ENCODE measurements at places on chromosomes 3 and 15.

- no peak for DNase-seq
Observed at GRCh38 chr15:88699861-88700260, 61.0 kb downstream of the ISG20 start.

GRCh38 chr15:72813345-72814004 lies 29.9 kb upstream of the ADPGK start:
- no peak for DNase-seq

- no peak for DNase-seq
Observed at GRCh38 chr3:185729337-185730055, 95.3 kb downstream of the IGF2BP2 start.

DNA sequence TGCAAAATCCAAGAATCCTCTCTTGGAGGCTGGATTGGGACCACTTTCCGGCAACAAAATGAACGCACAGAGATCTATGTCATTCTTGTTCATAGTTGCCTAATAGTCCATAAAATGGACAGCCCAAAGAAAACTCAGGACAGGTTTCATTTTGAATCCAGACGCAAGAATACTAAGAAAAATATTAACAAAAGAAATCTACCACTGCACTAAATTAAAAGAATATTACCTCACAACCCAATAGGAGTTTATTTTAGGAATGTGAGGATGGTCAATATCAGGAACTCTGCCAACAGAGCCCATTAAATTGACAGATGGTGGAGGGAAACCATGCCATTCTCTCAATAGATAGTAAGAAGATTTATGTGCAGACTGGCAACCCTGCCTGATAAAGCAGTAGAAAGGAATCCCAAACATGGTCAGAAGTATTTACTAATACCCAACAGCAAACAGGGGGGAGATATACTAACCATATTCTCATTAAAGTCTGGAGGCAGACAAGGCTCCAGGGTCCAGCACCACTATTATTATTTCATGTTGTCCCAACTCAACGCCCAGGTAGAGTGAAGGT lies 127.6 kb downstream of the SMAD6 start:
- DNase-seq = no peak

- DNase-seq = no peak
Observed at GRCh38 chr3:121969631-121970030, 52.4 kb downstream of the ILDR1 start.
